ENCODE measurements at places on chromosomes 7 and 10. TPM values are rescaled to one million over a fixed set of nuclear protein-coding genes. Genes with fewer than 3 reads are reported as not detected.

- no peaks in the 10 kb centered on the region for H3K4me1 ChIP-seq
- H3K27me3 ChIP-seq: no peaks in the 10 kb centered on the region
- no peak overlapping the region for H3K4me3 ChIP-seq
- DNase-seq: no peak
- H3K36me3 ChIP-seq: no peaks in the 10 kb centered on the region
Observed at GRCh38 chr7:114645451-114645850, 230.8 kb downstream of the FOXP2 start.

GRCh38 chr7:66088861-66089838 lies 13.5 kb downstream of the ASL start:
- H3K36me3 ChIP-seq: peaks cover 24% of the 10 kb centered on the region

DNA sequence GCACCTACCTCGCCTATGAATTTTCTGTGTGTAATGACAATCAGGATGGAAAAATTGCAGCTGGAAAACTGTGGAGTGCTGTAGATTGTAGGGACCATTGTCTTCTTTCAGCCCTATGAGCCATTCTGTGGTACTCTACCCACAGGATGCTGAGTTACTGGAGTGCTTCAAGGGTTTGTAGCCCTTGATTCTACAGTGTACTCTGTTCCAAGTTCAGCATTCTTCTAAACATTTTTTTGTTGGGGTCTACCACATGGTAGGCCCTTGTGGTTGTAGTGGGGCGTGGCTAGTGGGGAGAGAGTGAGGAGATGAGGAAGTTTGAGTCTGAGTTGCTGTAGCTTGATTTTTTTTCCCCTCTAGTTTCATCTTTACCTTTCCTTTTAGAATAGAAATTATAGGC lies 33.5 kb downstream of the REEP3 start:
- DNase-seq: no peak
- H3K4me3 ChIP-seq: no peak overlapping the region
- no peak overlapping the region for H3K27ac ChIP-seq
- H3K36me3 ChIP-seq: no peaks in the 10 kb centered on the region
- no peaks in the 10 kb centered on the region for H3K4me1 ChIP-seq
- H3K27me3 ChIP-seq: no peaks in the 10 kb centered on the region

DNA sequence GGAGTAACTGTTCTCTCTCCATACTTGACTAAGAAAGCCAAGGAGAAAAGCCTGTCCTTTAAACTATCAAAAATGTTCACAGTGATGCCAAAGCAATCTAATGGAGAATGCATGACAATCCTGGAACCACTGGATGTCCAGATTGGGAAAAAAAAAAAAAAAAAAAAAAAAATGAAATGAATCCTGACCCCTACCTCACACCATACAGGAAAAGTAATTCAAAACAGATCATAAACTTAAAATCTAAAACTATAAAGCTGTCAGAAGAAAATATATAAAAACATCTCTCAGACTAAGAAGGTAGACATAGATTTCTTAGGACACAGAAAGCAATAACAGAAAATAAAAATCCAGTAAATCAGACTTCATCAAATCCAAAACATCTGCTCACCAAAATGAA lies 18.4 kb downstream of the FBXW4 start:
- H3K4me1 ChIP-seq: peaks cover 2% of the 10 kb centered on the region
- H3K27me3 ChIP-seq: no peaks in the 10 kb centered on the region
- no peak overlapping the region for H3K4me3 ChIP-seq
- DNase-seq: no peak
- no peak overlapping the region for H3K27ac ChIP-seq
- H3K36me3 ChIP-seq: peaks cover 10% of the 10 kb centered on the region

DNA sequence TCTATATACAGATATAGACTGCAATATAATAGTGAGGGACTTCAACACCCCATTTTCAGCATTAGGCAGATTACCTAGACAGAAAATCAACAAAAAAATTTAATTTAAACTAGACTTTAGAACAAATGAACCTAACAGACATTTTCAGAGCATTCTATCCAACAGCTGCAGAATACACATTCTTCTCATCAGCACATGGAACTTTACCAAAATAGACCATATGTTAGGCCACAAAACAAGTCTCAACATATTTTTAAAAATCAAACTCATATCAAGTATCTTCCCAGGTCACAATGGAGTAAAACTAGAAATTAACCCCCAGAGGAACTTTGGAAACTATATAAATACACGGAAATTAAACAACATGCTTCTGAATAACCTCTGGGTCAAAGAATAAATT lies 169.6 kb downstream of the MTERF1 start:
- no peaks in the 10 kb centered on the region for H3K27me3 ChIP-seq
- no peak overlapping the region for H3K4me3 ChIP-seq
- H3K4me1 ChIP-seq: no peaks in the 10 kb centered on the region
- DNase-seq: no peak

DNA sequence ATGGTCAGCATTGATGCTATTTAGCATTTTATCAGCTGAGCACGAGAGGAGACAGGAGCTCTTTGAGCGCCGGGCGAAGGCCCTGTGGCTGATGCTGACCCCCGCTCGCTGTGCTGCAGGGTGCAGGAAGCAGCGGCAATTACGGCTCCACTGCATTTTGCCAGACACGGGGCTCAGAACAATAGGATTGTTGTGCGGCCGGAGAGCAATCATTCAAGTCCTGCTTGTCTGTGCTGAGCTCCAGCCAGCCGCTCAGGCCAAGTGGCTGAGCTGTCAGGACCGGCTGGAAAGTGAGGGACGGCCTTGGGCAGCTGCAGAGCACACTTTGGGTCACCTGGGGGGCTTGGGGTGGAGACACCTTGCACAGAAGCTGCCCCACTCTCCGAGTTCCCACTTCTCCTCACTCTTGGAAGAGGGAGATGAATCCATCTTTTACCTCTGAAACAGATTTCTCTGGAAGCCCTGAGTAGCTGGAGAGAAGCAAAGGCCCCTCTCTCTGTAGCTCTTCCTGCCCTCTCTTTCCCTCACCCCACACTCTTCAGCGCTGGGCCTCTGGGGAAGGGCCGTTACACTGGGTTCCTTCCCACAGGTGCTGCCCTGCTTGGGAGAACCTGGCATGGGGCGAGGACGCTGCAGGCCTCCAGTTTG lies 17.3 kb upstream of the ADARB2 start:
- H3K27me3 ChIP-seq: no peaks in the 10 kb centered on the region
- H3K4me1 ChIP-seq: no peaks in the 10 kb centered on the region
- no peak overlapping the region for H3K4me3 ChIP-seq
- no peak overlapping the region for H3K27ac ChIP-seq
- DNase-seq: no peak

DNA sequence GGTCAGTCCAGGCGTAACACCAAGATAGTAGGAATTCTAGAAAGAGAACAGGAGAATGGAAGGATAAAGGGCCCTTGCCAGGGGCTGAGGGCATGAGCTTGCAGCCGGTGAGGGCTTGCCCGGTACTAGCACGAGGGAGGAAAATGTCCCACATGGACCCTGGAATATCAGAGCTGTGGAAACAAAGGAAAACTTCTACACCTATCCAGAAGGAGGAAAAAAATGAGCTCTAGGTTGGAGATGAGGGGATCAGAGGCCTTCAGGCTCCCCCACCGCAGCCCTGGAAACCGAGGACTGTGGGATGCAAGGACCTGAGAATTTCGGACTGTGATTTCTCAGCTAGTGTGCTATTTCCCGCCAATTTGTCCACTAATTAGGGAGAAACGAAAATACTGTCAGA lies 22.1 kb downstream of the RAMP3 start:
- H3K27ac ChIP-seq: no peak overlapping the region
- H3K4me1 ChIP-seq: no peaks in the 10 kb centered on the region
- no peak for DNase-seq
- H3K36me3 ChIP-seq: no peaks in the 10 kb centered on the region
- no peak overlapping the region for H3K4me3 ChIP-seq

- no peak overlapping the region for H3K27ac ChIP-seq
- no peak for DNase-seq
- H3K27me3 ChIP-seq: no peaks in the 10 kb centered on the region
- no peak overlapping the region for H3K4me3 ChIP-seq
Observed at GRCh38 chr10:115772606-115773005, 500.4 kb downstream of the GFRA1 start.

DNA sequence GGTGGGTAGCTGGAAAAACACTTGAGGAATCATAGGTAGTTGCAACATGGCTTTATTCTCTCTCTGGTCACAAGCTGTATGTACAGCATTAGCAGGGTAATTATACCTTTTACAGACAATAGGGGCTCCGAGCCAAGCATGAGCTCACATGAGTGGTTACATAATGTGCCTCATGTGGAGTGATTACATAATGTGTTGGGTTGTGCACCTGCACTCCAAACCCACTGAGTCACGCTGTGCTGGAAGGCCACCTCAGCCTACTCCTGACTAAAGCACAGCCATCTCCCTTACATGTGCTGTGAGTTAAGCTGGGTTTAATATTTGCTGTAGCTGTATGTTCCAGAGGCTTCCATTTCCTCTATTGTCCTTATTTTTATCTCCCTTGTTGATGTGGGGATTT lies 348.7 kb upstream of the SEMA3C start:
- H3K36me3 ChIP-seq: no peaks in the 10 kb centered on the region
- no peak overlapping the region for H3K4me3 ChIP-seq
- H3K27me3 ChIP-seq: no peaks in the 10 kb centered on the region
- DNase-seq: no peak
- H3K4me1 ChIP-seq: no peaks in the 10 kb centered on the region

- no peak overlapping the region for H3K4me3 ChIP-seq
- peak overlapping the region; percentile 87 for H3K27ac ChIP-seq
- DNase-seq: no peak
- H3K27me3 ChIP-seq: no peaks in the 10 kb centered on the region
- H3K36me3 ChIP-seq: no peaks in the 10 kb centered on the region
Observed at GRCh38 chr10:32985341-32985764, 27.3 kb upstream of the ITGB1 start.

DNA sequence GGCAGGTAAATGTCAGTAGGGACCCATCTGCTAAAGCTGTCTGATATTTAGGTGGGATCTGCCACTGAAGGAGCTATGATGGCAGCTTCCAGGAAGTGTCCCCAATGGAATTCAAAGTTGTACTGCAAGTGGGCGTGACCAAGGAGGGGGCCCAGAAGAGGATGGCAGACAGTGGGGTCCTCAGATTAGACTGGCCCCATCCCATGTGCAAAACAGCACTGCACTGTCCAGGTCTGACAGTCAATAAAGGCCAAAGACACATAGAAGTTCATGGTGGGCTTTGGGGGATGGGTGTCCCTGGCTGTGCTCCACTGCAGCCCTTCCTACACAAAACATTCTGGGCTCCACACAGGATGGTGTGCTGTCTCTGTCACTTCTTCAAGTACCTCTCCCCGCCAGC lies 49.8 kb upstream of the SORCS1 start:
- no peaks in the 10 kb centered on the region for H3K4me1 ChIP-seq
- H3K27me3 ChIP-seq: peaks cover 7% of the 10 kb centered on the region
- no peaks in the 10 kb centered on the region for H3K36me3 ChIP-seq
- no peak overlapping the region for H3K4me3 ChIP-seq
- no peak for DNase-seq

DNA sequence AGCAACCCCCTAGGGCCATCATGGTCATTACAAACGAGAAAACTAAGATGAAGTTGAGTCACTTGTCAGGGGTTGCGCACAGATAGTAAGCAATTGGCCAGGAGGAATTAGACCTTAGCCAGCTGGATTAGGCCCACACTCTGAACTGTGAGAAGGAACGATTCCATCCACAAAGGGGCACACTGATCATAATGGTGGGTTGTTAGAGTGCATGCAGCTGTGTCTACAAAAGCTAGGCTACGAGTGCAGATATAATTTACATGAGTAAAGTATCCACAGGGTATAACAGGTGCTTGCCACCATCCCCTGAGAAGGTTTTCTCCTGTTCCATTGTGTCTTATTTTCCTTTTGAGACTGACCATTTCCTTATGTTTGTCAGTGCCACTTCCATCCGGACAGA lies 16.6 kb upstream of the FAM170B start:
- H3K27me3 ChIP-seq: no peaks in the 10 kb centered on the region
- no peaks in the 10 kb centered on the region for H3K36me3 ChIP-seq
- H3K4me3 ChIP-seq: no peak overlapping the region
- no peak overlapping the region for H3K27ac ChIP-seq
- DNase-seq: no peak

- H3K4me1 ChIP-seq: peaks cover 5% of the 10 kb centered on the region
- H3K27ac ChIP-seq: no peak overlapping the region
- H3K27me3 ChIP-seq: no peaks in the 10 kb centered on the region
Observed at GRCh38 chr10:12241810-12242529, 46.0 kb downstream of the CDC123 start.

DNA sequence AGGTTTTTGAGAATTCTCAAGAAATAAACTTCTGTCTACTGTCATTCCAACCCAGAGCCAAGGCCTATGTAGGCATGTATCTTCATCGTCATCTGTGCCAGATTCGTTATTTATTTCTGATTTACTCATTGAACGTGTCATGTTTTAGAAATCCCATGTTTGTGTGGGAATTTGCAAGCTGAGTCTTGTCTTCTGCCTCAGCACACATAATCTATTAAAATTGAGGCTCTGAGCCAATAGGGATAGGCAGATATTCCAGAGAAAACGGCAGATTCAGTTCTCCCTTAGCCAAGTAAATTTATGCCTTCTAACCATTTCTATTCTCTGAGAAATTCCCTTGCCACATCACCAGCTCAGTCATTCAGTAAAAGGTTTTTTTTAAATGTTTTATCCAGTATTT lies 444.6 kb downstream of the REEP3 start:
- no peaks in the 10 kb centered on the region for H3K4me1 ChIP-seq
- no peaks in the 10 kb centered on the region for H3K27me3 ChIP-seq
- H3K4me3 ChIP-seq: no peak overlapping the region
- H3K36me3 ChIP-seq: no peaks in the 10 kb centered on the region

- no peaks in the 10 kb centered on the region for H3K36me3 ChIP-seq
- no peak overlapping the region for H3K27ac ChIP-seq
- no peak overlapping the region for H3K4me3 ChIP-seq
- H3K4me1 ChIP-seq: no peaks in the 10 kb centered on the region
Observed at GRCh38 chr7:44195889-44196288, 4.9 kb upstream of the YKT6 start.

Gene ANKRD1
- not detected for total RNA-seq

Gene CPN1
- total RNA-seq: 119 TPM

Gene NODAL
- total RNA-seq: not detected

Gene FAM241B
- 0.84 TPM for total RNA-seq

Gene SLC18A3
- not detected for total RNA-seq

Gene GPR146
- 27.9 TPM for total RNA-seq

Gene IGF2BP3
- 0.17 TPM for total RNA-seq

Gene GPRIN2
- total RNA-seq: 0.09 TPM

Gene GTF2IRD1
- 3.3 TPM for total RNA-seq

Gene CRPPA
- total RNA-seq: 2.3 TPM

Gene ENTPD7
- total RNA-seq: 27.2 TPM

Gene MYL10
- not detected for total RNA-seq

Measured in liver (tissue), 10 donors.